ENCODE measurements at places on chromosomes 11 and 22.

DNA sequence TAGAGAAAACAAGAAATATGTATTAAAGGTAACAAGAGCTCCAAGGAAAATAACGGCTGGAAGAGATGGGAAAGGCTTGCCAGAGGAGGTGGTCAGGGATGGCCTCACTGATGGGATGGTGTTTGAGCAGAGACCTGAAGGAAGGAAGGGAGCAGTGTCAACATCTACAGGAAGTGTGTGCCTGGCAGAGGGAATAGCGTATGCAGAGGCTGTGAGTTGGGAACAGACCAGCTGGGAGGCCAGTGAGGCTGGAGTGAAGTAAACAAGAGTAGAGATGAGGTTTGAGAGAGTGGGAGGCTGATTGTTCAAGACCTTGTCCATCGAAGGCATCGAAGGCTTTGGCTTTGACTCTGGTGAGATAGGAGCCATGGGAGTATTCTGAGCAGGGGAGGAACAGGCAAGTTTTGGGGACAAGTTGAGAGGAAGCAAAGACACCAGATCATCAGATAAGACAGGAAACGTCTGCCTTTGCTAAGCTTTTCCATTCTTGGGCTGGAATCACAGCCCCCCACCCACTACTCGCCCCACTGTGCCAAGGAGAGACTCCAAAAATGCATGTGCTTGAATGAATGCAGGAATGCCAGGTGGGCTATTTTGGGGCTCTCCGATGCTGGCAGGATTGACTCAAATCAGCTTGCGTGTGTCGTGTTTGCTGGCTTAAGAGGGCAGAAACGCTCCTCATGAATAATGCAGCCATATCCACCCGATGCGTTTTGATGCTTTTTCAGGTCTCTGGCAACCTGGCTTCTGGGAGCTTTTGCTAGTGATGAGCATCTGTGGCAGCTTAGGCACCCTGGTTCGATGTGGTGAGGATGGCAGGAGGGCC lies 7.2 kb downstream of the SGSM1 start:
- no peak for DNase-seq

DNA sequence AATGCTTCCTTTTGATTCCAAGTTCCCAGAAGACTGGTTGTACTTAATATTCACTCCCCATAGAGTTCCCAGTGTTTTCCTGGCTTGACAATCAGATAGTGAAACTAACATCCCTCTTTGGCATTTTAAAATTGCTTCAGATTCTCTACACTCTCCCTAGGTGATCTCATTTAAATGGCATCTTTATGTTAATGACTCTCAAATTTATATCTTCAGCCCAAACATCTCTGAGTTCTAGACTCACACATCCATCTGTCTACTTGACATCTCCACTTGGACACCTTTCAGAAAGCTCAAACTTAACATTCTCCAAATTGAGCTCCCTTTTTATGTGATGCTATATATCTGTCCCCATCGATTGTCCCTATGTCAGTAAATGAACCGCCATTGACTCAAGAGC lies 232.0 kb downstream of the NTM start:
- DNase-seq, result no peak

DNA sequence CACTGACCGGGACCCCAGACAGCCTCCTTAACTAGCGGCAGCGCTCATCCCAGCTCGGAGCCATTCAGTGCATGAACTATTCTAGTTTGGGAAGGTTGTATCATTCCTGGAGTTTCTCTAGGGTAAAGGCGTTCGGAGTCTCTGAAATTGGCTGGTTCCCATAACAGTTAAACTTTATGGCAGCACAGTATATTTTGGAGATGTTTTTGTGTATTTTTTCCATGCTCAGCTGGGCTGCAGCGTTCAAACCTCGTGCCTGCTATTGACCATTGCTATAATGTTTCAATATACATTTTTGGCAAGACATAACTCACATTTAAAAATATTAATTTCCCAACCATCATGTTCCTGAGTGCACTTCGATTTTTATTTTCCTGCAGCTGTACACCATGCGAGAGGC lies 169.7 kb downstream of the ST3GAL4 start:
- DNase-seq, result no peak

DNA sequence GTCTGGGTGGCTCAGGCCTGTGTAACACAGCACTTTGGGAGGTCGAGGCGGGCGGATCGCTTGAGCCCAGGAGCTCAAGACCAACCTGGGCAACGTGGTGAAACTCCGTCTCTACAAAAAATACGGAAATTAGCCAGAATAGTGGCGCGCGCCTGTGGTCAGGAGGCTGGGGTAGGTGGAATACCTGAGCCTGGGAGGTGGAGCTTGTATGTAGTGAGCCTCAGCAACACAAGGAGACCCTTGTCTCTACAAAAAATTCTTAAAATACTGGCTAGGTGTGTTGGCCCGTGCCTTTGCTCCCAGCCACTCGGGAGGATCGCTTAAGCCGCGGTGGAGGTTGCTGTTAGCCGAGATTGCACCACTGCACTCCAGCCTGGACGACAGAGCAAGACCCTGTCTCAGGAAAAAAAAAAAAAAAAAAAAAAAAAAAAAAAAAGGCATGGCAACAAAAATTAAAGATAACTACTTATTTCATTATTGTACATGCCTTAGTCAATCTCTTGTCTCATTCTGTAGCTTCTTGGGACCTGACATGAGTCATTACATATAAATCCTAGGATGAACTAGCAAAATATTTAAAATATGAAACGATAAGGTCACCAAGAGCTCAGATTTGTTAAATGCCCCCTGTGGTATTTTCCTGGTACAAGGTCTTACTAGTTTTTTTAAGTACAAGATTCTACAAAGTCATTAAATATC lies 1.1 kb downstream of the TAF1D start:
- DNase-seq, result peak; percentile 23

DNA sequence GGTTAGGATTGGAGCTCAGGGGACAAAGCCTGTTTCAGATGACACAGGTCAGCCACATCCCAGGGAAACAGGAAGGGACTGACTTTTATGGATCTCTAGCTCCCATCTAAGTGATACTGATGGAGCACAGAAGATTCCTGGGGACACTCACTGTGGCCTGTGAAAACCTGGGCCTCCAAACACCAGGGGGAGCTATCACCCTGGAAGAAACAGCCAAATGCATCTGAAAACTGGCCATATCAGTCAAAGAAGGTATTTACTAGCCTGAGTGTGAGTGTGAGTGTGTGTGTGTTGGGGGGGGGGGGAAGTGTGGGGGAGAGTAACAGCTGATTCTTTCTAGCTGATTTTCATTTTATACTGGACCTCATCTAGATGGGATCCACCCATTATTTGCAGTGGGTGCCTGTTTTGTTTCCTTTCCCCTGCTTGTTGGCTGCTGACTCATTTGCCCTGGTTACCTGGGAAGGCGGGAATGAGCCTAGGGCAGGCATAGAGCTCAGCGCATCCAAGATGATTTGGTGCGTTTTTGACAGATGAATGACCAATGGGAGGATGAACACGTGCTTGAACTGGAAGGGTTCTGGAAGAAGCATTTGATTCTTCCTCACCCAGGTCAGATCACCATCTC lies 284.0 kb downstream of the KIRREL3 start:
- DNase-seq, result peak; percentile 61

DNA sequence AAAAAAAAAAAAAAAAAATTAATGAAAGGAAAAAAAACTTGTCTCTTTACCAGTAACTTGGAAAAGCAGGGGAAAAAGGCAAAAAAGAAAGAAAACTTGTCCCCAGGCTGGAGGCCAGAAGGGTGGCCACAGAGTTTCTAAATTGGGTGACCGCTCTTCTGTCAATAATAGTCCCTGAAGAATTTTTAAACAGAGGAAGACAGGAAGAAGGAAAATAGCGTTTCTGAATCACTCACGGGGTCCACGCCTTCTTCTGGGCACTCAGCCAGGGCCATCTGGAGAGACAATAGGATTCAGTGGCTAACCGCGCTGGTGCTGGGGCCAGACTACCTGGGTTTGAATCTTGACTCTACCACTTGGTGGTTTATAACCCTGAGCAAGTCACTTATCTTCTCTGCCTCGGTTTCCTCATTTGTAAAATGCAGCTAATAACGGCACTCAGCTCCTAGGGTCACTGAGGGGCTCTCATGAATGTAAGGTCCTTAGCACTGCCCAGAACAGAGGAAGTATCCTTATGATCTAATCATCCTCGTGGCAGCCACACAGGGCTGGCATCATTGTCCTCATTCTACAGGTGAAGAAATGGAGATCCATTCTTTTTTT lies 7.0 kb downstream of the C11orf86 start:
- DNase-seq, result no peak

- DNase-seq, result no peak
Measured at GRCh38 chr11:47466201-47466600, 17.3 kb upstream of the RAPSN start.

DNA sequence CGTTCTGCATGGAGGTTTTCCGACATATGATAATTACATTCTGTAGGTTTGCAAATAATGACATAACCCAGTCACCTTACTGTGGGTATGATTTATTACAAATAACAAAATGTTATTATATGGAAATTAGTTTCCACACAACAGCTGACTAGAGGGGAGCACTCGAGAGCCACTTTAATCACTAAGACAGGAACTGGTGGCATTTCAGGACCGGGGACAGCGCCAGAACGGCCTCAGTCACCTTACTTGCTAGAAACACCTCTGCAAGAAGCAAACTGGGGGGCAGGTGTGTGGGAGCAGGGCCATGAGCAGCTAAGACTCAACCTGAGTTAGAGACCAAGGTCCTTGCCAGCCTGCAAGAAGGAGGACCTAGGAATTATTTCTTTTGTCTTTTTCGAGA lies 199.9 kb downstream of the DSCAML1 start:
- peak; percentile 83 for DNase-seq

GRCh38 chr11:75239531-75240290 lies 863 bp upstream of the TPBGL start:
- DNase-seq, result no peak

DNA sequence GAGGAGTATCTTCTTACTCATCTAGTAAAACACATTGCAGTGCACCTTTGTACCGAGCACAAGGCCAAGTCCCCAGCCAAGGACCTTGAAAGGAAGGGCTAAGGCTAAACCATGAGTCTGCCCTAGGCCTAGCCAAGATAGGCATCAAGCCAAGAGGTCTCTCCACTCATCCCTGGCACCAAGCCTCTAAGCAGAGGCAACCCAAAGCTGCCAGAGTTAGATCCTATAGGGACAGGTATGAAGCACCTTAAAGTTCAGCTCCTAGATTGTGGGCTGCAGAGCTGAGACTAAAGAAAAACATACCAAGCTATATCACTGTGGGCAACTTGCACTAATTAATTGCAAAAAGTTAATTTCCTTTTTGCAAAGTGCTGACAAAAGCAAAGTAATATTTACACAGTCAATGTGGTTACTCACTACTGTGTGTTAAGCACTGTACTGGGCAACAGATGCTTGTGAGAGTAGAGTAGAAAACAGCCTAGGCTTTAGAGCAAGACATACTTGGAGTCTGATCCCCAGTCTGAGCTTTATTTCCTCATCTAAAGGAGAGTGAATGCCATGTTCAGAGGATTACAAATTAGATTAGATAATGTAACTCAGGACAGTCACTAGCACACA lies 7.2 kb downstream of the COA4 start:
- DNase-seq, result no peak

DNA sequence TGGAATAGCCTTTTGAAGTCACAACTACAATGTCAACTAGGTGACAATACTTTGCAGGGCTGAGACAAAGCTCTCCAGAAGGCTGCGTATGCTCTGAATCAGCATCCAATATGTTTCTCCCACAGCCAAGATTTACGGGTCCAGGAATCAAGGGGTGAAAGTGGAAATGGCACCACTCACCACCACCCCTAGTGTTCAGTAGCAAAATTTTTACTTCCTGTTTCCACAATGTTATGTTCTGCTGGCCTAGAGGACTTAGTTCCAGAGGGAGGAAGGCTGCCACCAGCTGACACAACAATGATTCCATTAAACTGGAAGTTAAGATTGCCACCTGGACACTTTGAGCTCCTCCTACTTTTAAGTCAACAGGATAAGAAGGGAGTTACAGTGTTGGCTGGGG lies 68.5 kb upstream of the MPEG1 start:
- no peak for DNase-seq

DNA sequence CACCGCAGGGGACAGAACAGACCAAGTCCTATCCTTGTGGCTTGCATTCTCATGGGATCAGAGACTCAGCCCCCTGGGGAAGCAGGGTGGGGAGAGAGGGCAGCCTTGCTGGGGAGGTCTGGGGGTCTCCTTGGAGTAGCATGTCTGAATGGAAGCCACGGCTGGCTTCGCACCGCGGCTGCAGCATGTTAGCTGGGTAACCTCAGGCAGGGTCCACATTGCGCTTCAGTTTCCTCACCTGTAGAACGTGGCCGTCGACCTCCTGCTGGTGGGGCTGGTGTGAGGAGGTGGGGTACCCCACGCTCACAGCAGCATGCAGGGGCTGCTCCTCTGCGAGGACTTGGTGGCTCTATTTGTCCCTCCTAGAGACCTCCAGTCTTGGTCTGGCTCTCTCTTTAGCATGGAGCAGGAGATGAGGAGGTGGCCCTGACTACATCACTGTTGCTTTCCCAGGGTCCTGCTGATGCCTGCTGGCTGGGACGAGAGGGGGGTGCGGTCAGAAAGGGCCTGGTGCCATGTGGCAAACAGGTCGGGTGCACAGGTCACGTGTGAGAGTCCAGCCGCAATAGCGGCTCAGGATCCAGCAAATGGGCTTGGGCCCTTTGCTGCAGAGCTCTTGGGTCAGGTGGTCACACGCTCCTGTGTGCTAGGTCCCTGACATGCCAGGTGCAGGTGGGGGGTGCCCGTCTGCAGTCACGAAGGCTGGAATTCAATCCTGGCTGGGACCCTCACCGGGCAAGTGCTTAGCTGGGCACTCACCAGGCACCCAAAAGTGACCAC lies 35.4 kb upstream of the SMIM38 start:
- DNase-seq, result no peak

DNA sequence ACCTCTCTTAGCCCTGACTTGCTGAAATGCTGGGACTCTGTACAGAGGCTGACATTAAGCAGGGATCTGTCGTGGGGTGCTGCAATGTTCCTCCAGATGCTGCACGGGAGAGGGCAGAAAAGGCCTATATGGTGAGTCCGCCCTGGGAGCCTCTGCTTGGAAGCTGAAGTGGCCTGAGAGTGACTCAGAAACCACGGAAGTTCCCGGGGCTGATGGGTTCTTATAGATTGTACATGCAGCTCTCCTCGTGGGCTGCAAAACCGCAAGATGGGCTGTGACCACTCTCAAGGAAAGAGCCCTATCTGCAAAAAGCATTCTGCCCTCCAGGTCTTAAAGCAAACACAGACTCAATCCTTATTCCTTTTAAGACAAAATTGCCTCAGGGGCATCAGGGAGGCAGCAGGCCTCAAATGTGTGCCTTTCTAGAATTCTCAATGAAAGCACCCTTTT lies 5.8 kb upstream of the SLC43A3 start:
- DNase-seq, result no peak

DNA sequence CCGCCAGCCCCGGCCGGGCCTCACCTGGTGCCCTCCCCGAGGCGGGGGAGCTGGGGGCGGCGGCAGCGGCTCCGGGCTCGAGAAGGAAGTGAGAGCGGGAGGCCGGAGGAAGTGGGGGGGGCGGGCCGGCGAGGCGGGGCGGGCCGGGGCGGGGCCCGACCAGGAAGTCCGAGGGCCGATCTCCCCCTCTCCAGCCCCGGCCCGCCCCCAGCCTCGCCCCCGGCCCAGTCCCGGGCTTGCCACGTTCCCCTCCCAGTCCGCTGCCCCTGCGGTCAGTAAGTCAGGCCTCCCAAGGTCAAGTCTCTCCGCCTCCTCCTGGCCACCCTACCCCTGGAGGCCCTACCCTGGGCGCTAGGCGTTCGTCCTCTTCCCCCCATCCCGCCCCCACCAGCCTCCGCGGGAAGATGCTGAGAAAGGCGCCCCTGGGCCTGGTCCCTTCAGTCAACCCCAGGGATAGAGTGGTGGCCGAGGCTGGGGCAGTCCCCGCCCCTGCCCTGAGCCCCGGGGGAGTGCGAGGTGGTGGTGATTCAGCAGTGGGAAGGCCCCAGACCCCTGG lies at the start of gene RHOG:
Gene RHOG, minus strand, starts transcription at position 90 of the 556 bp plus-strand sequence. CDS start 12,821 bp downstream, outside the sequence.
- DNase-seq, result no peak
